GM19239 (cell line): ENCODE measurements at places on chromosomes 1 and 21.

DNA sequence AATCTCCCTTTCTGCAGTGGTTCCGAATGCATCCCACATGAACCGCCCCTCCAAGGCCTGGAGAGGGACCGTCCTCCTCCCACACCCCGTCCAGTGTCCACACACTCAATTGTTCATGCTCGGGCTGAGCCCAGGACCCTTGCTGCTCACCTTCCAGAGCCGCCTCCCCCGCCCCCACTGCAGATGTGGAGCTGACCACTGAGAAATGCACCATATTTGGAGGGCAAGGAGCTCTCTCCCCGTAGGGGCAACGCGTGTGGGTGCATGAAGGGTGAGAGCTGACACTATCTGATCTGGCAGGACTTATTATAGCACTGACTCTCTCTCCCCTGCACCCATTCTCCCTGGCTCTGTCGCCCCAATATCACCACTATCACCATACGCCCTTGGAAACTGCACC is 4.0 kb upstream of the S100A3 start:
- DNase-seq = no peak

- DNase-seq = peak; percentile 22
Observed at GRCh38 chr1:101379950-101380349, 143.1 kb downstream of the S1PR1 start.

DNA sequence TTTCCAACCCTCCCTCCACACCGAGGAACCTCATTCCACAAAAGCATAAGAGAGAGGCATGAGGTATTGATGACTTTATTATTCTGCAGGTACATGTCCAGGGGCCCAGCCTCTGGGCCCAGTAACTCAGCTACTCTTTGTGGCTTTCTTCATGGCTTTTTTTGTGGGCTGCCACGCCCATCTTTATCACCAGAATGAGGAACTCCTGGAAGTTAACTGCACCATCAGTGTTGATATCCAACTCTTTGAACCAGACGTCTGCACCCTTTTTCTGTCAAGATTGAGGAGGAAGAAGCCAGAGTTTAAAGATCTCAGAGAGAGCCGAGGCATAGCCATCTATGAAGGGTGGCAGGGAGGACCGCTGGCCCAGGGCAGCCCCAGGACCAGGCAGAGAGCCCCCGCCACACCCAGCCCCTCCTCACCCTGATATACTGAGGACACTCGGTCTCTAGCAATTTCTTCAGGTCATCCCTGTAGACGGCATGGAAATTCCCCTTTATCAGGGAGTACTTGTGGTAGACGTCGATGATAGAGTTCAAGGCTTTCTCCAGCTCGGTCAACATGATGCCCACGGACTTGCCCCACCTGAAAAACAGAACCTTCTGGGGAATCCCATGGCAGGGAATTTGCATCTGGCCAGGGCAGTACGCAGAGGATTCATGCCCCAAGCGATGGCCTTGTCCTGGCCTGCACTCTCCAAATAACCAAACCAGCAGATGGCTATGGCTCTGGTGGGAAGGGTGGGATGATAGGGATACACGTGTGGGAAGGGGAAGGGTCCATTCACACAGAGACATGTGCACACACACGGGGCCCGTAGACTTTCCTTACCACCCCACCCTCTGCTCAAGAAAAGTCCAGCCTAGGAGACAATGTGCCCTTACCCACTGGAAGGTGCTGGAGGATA is 647 bp downstream of the S100A8 start:
- DNase-seq = no peak

GRCh38 chr21:33731447-33731846 is 89.1 kb downstream of the ITSN1 start:
- DNase-seq = no peak

- no peak for DNase-seq
Observed at GRCh38 chr1:61171974-61172373, 89.6 kb downstream of the NFIA start.

GRCh38 chr1:46421739-46422138 is 27.6 kb downstream of the FAAH start:
- DNase-seq = no peak

- DNase-seq = no peak
Observed at GRCh38 chr1:202374099-202374498, 25.6 kb downstream of the PPP1R12B start.

DNA sequence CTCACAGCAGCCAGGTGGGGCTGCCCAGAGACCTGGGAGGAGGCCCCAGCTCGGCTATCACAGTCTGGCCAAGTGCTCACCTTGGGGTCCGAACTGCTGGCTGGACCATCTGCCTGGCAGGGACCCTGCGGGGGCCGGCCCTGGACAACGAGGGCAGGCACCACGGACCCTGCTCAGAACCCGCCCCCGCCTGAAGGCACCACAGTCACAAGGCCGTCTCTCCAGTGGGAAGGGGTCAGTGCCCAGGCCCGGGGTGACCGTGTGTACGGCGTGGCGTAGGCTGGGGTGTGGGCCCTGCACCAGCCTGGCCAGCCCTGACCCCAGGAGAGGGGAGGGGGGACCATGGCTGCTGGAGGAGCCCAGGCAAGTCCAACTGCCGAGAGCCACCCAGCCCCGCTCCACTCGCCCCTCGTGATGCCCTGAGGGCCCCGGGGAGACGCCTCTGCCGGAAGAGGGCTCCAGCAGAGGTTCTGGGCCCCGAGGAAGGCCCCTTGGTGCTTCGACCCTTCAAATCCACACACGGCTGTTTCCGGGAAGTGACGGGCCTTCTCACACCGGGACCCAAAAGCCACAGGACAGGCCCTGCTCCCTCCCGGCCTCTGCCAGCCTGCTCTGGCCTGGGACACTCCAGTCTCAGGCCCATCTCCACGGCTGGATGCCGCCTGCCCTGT is 11.2 kb upstream of the RNF223 start:
- no peak for DNase-seq

- DNase-seq = no peak
Observed at GRCh38 chr1:162175379-162176081, 106.0 kb downstream of the NOS1AP start.

GRCh38 chr1:227541796-227542152 is 21.6 kb upstream of the ZNF678 start:
- DNase-seq = no peak

DNA sequence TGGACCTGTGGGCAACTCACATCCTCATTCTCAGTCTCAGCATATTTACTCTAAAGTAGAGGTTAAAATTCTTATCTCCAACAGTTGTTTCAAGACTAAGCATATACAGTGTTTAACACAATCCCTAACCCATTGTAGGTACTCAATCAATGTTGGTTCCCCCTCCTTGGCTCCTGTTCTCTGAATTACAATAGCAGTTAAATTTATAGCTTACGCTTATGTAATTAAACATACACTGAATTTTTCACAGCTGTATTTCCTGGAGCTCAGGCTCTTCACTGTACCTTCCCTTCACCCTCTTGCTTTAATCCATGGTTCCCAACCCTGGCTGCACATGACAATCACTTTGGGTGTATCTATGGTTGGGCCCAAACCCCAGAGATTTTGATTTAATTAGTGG is 89.4 kb downstream of the LPAR3 start:
- no peak for DNase-seq

DNA sequence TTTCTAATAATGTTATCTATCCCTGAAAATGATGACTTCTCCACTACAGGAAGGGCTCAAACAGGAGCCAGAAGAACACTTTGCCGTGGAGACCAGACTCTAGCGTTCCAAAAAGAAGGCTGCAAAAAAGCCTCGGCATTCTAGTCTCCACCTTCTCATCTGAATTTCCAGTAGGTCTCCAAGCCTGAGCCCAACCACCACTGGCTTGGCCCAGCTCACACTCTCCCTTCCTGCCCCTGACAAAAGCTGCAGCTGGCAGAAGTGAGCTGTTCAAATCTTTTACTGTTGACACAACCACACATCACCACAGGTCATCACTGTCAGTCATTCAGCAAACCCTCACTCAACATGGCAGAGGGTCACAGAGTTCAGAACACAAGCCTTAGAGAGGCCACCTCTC is 69.3 kb downstream of the CAMK2N1 start:
- no peak for DNase-seq

DNA sequence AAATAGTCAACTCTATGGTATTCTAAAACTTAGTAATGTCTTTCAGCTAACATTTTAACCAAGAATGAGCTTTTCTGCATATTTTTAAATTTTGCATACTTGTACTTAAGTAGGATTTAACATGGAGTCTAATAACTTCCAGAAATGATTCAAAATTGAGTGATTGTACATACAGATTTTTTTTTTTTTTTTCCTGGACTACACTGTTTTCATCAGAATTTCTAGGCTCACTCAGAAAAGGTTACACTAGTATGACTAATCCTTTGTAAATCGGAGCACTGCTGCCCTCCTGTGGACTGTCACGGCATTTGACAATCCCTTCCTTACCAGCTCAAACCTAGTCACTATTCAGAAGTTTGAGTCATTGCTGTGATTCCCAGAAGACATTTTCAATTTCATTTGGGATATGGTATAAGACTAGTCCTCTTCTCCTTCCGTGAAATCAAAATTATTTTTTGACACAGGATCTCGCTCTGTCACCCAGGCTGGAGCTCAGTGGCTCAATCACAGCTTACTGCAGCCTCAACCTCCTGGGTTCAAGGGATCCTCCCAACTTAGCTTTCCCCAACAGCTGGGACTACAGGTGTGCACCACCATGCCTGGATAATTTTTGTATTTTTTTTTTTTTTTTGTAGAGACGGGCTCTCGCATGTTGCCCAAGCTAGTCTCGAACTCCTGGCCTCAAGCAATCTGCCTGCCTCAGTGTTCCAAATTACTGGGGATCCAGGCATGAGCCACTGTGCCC is 45.5 kb downstream of the CD46 start:
- no peak for DNase-seq

DNA sequence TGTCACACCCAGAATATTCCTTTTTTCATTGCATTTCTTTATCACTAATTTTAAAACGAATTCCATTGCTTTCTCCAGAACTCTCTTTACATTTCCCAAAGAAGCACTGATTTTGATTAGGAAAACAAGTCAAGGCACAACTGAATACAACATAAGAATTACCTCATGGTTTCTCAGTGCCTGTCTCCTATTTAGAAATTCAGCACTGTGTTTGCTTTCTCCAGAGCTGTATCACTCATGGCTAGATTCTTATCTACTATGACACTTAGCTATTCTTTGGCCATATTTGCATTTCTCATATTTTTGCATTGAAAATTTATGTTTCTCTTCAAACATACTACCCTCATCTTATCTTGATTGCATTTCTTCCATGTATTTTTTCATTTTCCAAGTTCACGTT is 1402.0 kb downstream of the MRPL39 start:
- DNase-seq = no peak

- no peak for DNase-seq
Observed at GRCh38 chr1:80154176-80154575, 1147.6 kb upstream of the ADGRL4 start.

GRCh38 chr1:11252538-11252937 is 9.8 kb downstream of the MTOR start:
- no peak for DNase-seq

GRCh38 chr1:243851257-243851756 is 1.3 kb upstream of the AKT3 start:
- no peak for DNase-seq

GRCh38 chr1:28358716-28359115 is 10.8 kb upstream of the PHACTR4 start:
- DNase-seq = no peak

DNA sequence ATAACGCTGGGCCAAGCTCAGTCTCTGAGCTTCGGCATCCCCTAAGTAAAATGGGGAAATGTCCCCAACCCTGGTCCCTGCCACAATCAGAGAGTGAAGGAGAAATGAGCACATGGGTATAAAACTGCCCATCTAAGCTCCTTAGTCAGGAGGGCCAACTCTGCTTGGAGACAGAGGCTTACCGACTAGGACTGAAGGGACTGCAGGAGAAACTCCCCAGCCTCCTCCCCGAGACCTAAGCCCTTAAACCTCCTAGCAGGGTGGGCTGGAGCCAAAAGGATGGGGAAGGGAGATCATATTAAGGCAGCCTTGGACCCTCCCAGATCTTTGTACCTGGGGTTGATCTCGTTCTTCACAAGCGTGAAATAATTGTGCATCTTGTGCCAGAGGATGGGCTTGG is 5.5 kb downstream of the ETNK2 start:
- DNase-seq = no peak

DNA sequence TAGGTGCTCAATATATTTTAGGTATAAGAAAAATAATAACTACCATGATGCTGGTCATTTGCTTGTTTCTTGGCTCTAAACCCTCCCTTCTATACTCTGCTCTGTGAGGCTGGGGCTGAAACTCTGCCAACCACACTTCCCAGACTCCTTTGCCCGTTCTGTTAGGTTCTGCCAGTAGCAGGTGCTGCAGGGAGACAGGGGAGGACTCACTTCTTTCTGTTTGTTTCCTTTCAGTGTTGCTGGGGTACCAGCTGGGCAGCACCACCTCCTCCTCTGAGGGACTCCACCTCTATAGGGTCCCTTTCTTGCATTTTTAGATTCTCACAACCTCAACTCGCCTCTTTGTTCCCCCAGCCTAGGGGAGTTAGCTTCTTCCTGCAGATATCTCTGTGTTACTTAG is 17.0 kb upstream of the SH2D2A start:
- DNase-seq = no peak

- DNase-seq = no peak
Observed at GRCh38 chr1:114691061-114691460, 4.3 kb downstream of the AMPD1 start.

DNA sequence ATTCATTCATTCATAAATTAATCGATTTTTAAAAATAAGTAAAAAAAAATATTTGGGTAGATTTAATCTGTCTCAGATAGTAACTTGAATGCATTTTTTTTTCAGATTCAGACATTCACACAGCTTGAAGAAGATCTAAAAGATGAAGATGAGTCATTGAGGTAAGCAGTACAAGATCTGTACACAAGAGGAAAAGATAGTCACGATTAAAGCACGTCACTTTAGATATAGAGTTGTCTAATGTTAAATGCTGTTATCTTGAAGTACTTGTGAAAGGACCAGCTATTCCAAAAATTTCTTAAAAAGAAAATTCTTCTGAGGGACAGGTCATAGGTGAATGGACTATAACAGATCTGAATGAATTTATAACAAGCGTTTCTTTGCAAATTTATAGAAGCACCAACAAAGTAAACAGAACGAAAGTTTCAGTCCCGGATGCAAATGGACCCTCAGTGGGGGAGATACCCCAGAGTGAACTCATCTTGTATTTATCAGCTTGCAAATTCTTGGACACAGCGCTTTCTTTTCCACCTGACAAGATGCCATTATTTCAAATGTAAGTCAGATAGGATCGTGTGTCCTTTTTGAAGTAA is 31.2 kb upstream of the MORC3 start:
- DNase-seq = no peak

- no peak for DNase-seq
Observed at GRCh38 chr1:151327903-151328674, 873 bp upstream of the PI4KB start.

DNA sequence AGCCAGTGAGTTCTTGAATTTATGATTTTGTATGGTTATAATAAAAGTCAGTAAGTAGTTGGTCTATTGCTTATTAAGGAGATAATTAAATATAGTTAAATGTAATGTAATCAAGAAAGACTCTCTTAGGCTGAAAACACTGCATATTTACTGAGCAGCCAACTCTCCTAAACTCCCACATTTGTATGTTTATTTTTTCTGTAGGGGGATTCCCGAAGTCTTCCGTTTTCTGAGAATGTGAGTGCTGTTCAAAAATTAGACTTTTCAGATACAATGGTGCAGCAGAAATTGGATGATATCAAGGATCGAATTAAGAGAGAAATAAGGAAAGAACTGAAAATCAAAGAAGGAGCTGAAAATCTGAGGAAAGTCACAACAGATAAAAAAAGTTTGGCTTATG is 56.7 kb downstream of the PKN2 start:
- no peak for DNase-seq
